ENCODE measurements at places on chromosomes 6 and 20.

DNA sequence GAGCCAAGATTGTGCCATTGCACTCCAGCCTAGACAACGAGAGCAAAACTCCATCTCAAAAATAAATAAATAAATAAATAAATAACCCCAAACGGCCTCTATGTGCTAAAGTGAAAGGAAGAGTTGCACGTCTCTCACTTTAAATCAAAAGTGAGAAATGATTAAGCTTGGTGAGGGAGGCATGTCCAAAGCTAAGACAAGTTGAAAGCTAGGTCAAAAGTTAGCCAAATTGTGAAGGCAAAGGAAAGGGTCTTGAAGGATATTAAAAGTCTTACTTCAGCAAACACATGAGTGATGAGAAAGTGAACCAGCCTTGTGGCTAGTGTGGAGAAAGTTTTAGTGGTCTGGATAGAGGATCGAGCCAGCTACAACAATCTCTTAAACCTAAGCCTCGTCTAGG lies 14.3 kb downstream of the ZBP1 start:
- DNase-seq: no peak

DNA sequence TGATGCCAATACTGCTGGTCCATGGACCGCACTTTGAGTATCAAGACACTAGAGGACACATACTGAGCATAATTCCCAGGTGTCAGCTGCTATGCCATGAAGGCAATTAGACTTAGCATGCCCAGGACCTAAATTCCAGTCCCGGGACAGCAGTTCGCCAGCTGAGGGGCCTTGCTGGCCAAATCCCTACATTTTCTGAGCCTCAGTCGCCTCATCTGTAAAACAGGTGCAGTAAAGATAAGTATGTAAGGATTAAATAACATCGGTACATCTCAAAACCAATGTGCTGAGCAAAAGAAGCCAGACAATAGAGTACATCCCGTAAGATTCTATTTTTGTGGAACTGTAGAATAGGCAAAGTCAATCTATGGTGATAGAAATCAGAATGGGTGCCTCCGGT lies 1.0 kb downstream of the BFSP1 start:
- no peak for DNase-seq

DNA sequence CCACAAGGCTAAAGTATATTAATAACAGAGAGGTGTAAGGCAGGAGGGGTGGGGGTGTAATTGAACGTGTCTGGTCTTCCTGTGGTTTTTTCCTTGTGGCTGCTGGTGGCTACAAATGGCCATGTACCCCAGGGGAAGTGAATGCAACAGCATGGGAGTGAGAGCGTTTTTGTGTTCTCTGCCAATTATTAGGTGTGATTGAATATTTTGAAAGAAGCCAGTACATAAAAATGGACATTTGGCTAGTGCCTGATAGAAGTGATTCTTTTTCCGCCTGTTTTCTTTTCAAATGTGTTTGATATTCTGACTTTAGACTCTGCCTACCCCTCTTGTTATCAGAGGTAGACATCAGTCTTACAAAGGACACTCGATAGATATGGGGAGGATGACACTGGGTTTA lies 141.3 kb downstream of the PRL start:
- DNase-seq: no peak

GRCh38 chr6:25366903-25367545 lies 87.8 kb downstream of the CARMIL1 start:
- no peak for DNase-seq

- no peak for DNase-seq
Observed at GRCh38 chr20:3932681-3933080, 43.5 kb downstream of the PANK2 start.

DNA sequence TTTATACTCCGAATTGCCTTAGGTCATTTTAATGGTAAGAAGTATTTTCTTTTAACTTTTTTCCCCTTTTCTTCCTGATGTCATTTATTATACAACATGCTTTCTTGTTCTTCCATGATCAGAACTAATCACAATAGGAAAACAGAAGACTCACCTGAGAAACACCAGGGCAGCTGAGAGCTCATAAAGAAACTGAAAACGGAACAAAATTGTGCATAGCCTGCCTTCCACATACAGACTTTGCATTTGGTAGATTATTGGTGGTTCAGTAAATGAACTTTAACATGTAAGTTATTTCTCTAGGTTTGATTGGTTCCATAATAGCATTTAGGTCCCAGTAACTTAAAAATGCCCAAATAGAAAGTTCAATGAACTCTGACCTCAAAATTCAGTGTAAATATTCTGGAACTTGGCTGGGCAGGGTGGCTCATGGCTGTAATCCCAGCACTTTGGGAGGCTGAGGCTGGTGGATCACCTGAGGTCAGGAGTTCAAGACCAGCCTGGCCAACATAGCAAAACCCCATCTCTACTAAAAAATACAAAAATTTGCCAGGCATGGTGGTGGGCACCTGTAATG lies 161.1 kb upstream of the DTNBP1 start:
- DNase-seq: no peak

- no peak for DNase-seq
Observed at GRCh38 chr6:32558426-32559057, 28.5 kb upstream of the HLA-DRB5 start.

DNA sequence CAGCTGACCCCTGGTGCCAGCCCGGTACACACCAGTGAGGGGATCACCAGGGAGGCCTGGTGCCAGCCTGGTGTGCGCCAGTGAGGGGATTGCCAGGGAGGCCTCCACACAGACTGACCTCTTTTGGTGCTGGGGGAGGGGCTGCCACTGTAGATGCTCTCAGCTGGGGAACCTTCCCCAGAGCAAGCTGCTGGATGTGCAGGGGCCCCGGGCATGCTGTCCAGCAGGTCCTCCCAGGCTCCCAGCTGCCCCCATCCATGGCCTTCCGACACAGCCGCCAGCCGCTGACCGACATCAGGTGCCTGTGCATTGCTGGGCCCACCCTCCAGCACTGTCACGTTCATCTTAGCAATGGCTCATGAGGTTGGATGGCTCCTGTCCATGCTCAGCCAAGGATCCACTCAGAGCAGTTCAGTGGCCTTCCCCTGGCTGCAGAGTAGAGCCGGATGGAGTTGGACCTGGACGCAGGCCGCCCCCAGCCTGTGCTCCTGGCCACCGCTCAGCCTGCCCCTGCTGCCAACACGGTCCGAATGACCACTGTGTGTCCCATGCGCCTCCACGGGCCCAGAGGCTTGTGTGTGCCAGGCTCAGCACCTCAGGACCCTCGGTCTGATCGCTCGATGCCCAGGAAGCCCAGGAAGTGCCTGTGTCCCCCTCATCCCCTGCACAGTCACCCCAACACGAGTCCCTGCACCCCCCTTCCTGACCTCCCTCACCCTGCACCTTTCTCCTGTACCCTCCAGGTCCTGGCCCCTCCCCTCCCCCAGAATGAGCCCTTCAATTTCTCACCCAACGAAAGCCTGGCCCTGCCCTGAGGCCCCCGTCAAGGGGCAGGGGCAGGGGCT lies 95.7 kb downstream of the YTHDF1 start:
- DNase-seq: no peak

GRCh38 chr20:25623225-25623735 lies 534 bp downstream of the NANP start:
- no peak for DNase-seq

- DNase-seq: no peak
Observed at GRCh38 chr6:161439093-161439492, 165.2 kb upstream of the AGPAT4 start.

DNA sequence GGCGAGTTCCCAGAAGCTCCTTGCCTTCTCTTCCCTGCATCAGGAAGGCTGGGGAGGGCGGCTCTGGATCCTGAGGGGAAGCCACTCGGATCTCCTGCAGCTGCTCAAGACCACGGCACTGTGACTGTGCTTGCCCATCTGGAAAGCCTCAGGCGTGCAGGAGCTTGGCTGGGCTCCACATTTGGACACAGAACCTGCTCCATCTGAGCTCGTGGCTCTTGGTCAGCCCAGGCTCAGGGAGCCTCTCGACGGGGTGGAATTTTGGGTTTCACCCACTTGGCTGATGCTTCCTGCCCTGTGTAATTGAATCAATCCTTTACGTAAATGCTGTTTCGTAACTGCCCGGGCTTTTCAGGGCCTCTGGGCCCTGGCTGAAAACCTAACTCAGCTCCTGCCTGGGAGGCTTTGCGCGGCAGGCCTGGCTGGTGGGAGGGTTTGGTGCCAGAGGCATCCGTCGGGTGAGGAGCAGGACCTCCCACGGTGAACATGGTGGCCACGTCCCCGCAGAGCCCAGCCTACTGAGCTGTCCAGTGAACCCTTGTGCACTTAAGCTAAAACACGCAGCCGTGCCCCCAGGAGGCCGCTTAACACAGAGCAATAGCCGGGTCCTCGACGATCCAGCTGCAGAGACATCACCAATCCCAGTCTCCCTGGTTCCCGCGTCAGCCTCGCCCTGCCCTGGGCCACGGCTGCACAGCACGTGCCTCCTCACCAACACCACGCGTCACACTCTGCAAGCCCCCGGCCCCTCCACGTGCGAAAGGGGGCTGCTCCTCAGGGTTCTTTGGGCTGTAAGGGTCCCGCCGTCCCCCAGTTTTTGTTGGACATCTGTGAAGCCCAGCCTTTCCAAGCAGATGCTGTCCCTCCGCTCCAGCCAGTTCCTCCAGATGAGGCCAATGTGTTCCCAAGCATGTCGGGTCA lies 241.0 kb downstream of the DLL1 start:
- DNase-seq: no peak

DNA sequence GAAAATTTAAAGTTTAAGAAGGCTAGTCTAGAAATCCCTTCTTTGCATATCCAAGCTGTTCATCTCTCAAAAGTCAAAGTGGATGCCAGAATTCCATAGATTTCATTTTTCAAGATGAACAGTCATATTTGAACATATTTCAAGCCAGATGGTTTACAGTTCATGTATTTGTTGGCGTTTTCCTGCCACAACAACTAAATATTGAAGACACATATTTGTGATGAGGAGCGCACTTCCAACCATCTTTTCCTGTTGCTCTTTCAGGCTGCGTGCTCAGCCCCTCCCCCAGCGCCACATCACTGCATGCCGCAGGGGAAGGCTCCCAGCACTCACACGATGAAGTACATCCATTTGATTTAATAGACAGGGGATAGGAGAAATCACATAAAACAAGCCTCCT lies 5.9 kb upstream of the NOX3 start:
- no peak for DNase-seq

GRCh38 chr20:25299806-25300205 lies 51.9 kb downstream of the PYGB start:
- no peak for DNase-seq

DNA sequence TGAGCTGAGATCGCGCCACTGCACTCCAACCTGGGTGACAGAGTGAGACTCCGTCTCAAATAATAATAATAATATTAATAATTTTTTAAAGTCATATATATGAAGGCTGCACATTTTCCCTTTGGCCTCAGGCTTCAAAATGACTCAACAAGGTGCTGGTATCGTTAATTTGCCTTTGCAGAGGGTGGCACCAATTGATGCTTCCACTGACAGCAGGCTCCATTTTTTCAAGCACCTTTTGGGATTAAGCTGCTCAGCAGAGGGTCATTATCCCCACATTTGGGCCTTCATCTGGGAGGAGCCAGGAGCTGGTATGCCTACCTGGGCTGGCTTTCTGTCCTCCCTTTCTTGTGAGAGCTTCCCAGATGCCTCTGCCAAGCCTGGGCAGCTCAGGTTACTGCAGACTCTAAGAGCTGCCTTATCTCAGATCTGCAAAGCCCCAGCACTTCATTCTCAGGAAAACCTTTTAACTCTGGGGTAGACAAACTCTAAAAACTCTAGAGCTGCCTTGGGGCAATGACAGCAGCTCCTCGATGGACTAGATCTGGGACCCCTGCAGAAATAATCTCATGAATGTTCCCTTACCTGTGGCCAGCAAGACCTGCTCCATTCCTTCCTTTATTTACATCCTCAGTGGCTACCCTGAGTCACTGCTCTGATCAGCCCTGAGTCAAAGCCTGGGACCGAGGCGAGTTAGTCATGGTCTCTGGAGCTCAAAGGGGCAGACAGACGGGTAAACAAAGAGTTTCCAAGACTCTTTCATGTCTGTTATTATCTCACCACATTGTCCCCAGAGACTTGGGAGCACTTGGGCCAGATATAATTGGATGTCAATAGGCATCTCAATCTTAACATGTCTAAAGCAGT lies 80.0 kb upstream of the EYA2 start:
- no peak for DNase-seq

- peak; percentile 91 for DNase-seq
Observed at GRCh38 chr6:57221936-57222742, at the start of gene RAB23. RAB23 (minus strand) TSS chr6:57222307; CDS start chr6:57210380, 11,927 bp downstream.

- no peak for DNase-seq
Observed at GRCh38 chr20:31630187-31630790, 7.4 kb upstream of the COX4I2 start.

- no peak for DNase-seq
Observed at GRCh38 chr20:53296025-53296424, 297.6 kb downstream of the ZNF217 start.

DNA sequence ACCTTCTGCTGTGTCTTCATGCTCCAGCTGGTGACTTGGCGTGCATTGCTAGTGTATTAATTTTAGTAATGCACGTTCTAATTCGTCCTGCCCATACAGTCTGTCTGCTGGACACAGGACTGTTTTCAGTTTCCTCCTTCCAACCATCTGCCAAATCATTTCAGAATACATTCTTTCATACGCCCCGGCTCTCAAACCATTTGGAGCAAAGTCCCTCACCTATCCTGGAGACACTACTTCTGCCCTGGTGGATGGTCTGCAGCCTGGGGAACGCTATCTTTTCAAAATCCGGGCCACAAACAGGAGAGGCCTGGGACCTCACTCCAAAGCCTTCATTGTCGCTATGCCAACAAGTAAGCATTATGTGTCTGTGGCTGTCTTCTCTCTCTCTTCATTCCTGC lies 60.5 kb downstream of the FNDC1 start:
- no peak for DNase-seq

DNA sequence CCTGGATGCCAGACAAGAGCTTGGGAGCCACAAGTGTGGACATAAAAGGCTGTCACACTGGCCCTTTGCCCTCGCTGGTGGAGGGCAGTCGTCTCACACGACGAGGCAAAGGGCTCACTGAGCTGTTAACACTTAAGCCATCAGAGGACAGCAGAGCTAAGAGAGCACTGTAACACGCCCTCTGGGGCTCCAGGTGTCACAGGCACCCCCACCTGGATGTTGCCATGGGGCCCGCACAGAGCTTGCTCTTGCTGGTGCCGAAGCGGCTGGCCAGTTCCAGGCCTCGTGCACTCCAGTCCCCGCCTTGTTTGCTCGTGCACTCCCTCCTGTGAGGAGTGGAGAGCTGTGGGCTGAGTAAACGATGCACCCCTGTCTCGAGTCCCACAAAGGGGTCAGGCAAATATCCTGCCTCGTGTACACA lies 37.4 kb downstream of the SLC35D3 start:
- no peak for DNase-seq

DNA sequence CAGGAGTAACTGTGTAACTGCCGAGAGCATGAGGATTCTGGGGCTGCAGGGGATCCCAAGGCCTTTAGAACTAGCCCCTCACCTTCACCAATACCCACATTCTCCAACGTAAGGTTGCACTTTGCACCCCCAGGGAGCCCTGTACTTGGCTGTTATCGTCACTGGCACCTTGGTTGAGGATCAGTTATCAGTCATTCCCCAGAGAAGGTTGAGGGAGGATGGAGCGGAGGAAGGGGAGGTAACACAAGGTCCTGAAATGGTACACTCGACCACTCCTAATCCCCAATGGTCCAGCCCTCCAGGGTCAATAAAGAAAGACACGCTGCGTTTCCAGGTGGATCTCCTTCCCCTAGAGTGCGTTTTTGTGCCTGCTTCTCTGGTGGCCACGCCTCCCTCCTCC lies 1.1 kb upstream of the SPDEF start:
- DNase-seq: no peak

Measured in activated B cell treated with CpG ODN at 0.5 μM for 24 hours (primary cell).